Activated gamma-delta T cell treated with anti-CD3 and anti-CD28 coated beads, Interleukin-2, amount 50 U/mL, for 16 hours (primary cell): ENCODE measurements at places on chromosomes 3 and 15.

- no peak for DNase-seq
Measured at GRCh38 chr3:31903686-31904431, 77.2 kb downstream of the OSBPL10 start.

- DNase-seq = no peak
Measured at GRCh38 chr15:51267703-51268083, 70.7 kb downstream of the CYP19A1 start.

DNA sequence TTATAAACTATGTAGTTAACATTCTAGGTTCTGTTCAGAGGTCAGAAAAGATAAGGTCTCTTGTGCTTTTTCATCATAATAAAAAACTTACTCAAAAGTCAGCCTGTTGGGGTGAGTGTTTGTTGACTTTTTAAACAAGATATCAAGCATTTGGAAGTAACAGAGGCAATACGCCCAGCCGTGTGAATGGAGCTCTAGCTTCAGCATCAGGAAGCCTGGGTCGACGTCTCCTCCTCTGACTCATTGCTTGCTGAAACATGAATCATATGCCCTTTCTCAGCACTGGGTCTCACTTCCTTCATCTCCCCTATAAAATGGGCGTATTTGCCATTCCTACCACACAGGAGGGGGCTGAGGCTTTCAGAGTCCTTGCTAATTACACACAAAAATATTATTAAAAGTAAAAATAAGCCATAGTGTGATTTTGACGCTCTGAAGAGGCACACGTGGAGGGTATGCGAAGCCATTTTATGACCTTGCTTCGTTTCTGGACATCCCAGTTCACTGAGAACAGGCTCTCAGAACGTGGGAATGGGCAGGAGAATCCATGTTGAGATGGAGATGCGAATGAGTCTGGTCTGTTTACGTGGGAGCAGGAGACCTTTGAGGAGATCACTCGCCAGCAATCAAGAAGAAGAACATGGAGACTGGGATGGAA is 220.8 kb upstream of the TPRG1 start:
- peak; percentile 30 for DNase-seq

DNA sequence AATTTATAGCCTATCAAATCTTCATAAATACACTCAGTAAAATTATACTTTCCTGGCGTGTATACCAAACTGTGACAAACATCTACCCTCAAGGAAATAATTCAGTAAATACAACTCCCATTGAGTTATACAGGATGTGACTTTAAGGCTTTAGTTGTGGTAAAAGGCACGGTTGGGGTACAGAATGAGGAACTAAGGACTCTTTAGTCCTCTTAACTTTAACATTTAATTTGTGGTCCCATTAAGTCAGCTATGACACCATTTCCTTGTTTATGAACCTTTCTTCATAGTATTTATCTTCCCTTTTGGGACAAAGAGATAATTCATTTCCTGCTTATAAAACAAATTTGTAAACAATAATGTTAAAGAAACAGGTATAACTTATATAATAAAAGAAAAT is 30.2 kb downstream of the IFT80 start:
- no peak for DNase-seq

- DNase-seq = no peak
Measured at GRCh38 chr3:160451602-160452001, 2.0 kb upstream of the TRIM59 start.
